ENCODE measurements at places on chromosomes 3 and 15.

GRCh38 chr3:129878355-129878754, 15.2 kb downstream of the TMCC1 start:
- H3K36me3 ChIP-seq, result peaks cover 26% of the 10 kb centered on the region
- peak overlapping the region; percentile 79 for H3K27ac ChIP-seq
- no peak overlapping the region for H3K4me3 ChIP-seq
- peaks cover 17% of the 10 kb centered on the region for H3K4me1 ChIP-seq

- H3K4me3 ChIP-seq, result no peak overlapping the region
- H3K36me3 ChIP-seq, result no peaks in the 10 kb centered on the region
- no peak for DNase-seq
- H3K4me1 ChIP-seq, result peaks cover 25% of the 10 kb centered on the region
- no peak overlapping the region for H3K27ac ChIP-seq
These were observed 405.9 kb upstream of the ZNF385D start for GRCh38 chr3:22156868-22157267.

DNA sequence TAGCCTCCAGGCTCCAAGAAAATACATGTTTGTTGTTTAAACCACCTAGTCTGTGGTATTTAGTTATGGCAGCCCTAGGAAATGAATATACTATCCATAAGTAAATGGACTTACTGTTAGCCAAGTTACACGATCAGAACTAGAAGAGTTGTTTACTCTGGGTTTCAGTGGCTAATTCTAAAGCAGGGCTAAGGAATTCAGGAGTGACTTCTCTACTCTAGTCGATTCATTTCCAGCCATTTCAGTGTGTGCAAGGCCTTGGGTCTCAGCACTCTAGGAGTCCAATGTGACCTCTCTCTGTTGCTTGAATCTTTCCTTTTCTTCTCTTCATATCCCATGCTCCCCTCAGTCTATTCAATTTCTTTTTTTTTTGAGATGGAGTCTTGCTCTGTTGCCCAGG, 66.7 kb downstream of the BHLHE40 start:
- H3K4me1 ChIP-seq, result no peaks in the 10 kb centered on the region
- H3K36me3 ChIP-seq, result no peaks in the 10 kb centered on the region
- no peak overlapping the region for H3K27ac ChIP-seq
- H3K27me3 ChIP-seq, result no peaks in the 10 kb centered on the region
- no peak for DNase-seq
- no peak overlapping the region for H3K4me3 ChIP-seq

DNA sequence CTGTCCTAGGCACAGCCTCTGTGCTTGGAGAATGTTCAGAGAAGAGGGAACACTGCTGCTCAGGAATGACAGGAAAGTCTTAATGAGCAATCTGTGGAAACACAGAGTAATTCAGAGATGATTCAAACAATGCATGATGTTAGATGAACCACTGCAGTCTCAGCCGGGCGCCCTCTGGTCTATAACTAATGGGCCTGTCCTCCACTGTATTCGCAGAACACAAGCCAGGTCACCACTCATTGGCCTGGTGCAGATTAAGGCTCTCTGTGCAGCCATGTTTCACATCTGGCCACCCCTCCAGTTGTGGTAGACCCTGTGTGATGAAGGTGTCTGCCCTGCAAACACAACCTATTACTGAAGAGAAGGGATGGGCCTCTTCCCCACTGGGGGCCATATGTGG, 281.7 kb upstream of the ROPN1 start:
- H3K4me3 ChIP-seq, result no peak overlapping the region
- peaks cover 1% of the 10 kb centered on the region for H3K36me3 ChIP-seq
- peaks cover 22% of the 10 kb centered on the region for H3K4me1 ChIP-seq
- no peak for DNase-seq
- no peak overlapping the region for H3K27ac ChIP-seq

- H3K27ac ChIP-seq, result no peak overlapping the region
- no peak for DNase-seq
- H3K4me3 ChIP-seq, result no peak overlapping the region
- H3K4me1 ChIP-seq, result no peaks in the 10 kb centered on the region
- H3K36me3 ChIP-seq, result no peaks in the 10 kb centered on the region
These were observed 118.7 kb downstream of the PLCL2 start for GRCh38 chr3:17003457-17003856.

GRCh38 chr15:101239724-101240136, 12.1 kb downstream of the CHSY1 start:
- H3K36me3 ChIP-seq, result peaks cover 18% of the 10 kb centered on the region
- peak overlapping the region; percentile 62 for H3K27ac ChIP-seq
- H3K4me1 ChIP-seq, result peaks cover 40% of the 10 kb centered on the region
- no peak for DNase-seq

DNA sequence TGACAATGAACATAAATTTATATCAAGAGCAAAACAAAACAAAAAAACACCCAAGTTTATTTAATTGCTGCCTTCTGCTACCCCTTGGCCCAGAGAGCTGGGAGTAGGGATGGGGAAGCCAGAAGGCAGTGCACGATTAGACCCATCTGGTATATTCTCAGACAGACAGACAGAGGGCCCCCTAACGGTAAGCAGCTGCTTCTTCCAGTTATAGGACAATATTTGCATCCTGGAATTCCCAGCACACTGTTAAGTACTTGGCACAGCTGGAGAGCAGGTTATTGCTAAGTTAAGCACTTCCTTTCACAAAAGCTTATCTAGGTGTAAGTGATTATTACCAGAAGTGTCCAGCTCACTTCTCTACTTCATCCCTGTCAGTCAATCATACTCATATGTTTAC, 39.3 kb downstream of the C2CD4B start:
- H3K4me3 ChIP-seq, result no peak overlapping the region
- no peak overlapping the region for H3K27ac ChIP-seq
- H3K27me3 ChIP-seq, result no peaks in the 10 kb centered on the region
